ENCODE measurements at places on chromosomes 13 and 19. TPM values are rescaled to one million over a fixed set of nuclear protein-coding genes. Genes with fewer than 3 reads are reported as not detected.

LGALS14 gene
- total RNA-seq, result not detected

- DNase-seq, result no peak
These were observed 82.0 kb downstream of the SIPA1L3 start for GRCh38 chr19:37988758-37989635.

- DNase-seq, result no peak
These were observed 31.1 kb downstream of the NFIC start for GRCh38 chr19:3397266-3398022.

- no peak for DNase-seq
These were observed 53.5 kb upstream of the FLT1 start for GRCh38 chr13:28548468-28548867.

- DNase-seq, result no peak
These were observed 820.4 kb downstream of the SLITRK6 start for GRCh38 chr13:84978851-84979250.

DNA sequence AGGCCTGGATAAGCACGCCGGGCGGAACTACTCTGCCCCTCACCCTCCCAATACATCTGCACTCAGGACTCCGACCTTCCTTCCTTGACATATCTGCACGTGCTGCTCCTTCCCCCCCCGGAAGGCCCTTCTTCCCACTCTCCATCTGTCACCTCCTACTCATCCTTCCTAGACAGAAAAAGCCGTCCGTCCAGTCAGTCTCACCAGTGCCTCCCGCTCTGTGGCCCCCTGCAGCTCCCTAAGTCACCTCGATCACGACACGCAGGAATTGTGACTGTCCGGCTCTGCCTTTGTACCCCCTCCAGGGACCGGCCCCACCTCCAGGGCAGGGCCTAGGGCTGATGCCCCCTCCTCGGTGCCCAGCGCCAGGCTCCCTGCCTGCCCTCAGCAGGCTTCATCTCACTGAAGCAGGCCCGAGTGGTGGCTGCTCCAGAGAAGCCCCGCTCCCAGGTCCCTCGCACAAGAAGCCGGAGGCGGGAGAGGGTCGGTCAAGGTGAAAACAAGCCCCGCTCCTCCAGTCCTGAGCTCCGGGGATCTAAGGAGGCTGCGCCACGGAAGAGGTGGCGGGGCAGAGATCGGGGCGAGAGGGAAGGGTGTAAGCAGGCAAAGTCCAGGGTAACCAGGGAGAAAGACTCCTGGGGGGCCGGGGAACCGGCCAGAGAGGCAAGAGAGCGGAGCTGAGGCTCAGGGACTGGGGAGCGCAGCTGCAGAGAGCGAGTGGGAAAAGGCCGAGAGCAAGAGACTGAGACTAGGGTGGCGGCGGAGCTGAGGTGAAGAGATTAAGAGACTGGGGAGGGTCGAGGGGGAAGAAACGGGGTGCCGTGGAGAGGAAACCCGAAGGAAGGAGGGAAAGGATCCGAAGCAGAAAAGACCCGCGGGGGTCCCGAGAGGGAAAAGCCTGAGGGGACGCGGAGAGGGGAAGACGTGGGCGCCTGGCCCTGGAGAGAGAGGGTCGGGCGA is 1.1 kb downstream of the PPP6R1 start:
- no peak for DNase-seq
